ELF-1 (cell line): ENCODE measurements at places on chromosomes 7 and 10.
A peak's percentile ranks its signal among the peaks of the same experiment; 100 is the strongest.

DNA sequence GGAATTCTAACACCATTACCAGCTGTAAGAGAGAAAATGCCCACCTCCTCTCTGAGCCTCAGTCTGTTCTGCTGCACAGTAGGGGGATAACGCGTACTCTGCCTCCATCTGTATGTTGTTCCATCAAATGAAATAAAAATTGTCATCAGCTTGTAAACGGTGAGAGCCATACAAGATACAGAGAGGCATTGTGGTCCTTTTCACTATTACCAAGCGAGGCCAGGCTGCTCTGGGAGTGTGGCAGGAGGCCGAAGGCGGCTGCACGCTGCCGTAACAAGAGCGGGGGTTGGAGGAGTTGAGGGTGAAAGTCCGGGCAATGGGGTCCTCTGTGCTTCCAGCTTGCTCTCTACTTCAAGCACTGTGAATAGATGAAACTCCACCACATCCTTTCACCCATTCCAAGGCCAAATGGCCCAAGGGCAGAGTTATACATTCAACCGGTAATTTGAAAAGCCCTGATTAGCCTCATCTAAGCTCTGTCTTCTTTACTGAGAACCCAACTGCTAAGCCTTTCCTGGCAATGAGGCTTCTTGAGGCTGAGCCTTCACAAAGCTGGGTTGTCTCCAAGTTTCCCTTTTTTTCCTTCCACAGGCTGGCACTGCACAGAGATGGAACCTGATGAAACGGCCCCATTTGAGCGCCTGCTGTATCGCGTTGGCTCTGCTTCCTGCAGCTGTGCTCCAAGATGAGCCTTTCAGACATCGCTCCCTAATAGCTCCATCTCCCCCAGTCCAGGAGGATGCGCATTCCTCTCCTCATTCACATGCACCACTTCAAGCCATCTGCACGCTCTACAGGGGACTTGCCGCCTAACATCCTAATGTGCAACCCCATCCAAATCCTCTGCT lies 47.2 kb downstream of the PYROXD2 start:
- peak; percentile 31 for DNase-seq

- DNase-seq, result no peak
Measured at GRCh38 chr7:5701085-5701914, 80.2 kb downstream of the RNF216 start.

DNA sequence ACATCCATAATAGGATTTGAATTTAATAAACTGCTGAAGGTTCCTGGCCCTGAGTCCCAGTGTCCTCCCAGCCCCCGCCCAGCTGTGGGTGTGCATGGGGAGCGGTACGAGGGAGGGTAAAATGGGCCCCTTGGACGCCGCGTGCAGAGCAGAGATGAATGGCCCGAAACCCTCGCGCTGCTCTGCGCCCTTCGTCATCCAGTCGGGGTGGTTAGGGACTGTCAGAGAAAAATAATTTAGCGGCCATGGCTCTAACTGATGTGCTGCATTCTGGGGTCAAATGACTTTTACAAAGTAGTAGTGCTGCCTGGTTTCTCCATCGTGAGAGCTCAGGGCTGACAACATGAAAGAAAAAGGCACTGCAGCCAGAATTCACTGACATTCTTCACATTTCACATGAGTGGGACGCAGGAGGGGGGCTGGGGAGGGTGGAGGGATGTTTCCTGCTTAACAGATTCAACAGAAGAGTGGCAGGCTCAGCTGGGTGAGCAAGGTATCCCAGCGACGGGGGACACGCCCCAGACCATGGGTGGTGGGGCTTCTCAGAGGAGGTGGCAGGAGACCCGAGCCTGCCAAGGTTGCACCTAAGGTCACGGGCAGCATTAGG lies 304.5 kb downstream of the WDR37 start:
- DNase-seq, result peak; percentile 38

GRCh38 chr10:80131499-80131901 lies 1.0 kb upstream of the PLAC9 start:
- peak; percentile 58 for DNase-seq

- DNase-seq, result no peak
Measured at GRCh38 chr10:73881221-73881919, 7.0 kb upstream of the CAMK2G start.

- DNase-seq, result no peak
Measured at GRCh38 chr10:127123626-127124025, 72.8 kb downstream of the INSYN2A start.

DNA sequence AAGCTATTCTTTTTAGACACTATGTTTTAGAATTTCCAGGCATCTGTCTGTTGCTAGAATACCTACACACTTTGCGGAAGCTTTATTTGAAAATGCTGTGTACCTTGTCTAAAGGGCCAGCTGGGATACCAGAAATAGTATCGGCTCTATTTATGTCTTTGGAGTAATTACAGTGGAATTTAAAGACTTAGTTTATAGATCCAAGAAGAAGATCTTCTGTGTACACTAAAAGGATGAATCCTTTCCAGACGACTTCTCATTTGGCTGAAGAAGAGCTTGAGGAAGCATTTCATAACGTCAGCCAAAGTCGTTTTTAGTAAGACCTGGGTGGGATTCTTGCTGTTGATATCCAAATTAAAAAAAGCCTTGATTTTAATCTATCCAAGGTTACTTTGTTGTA lies 365.9 kb downstream of the INHBA start:
- no peak for DNase-seq

- DNase-seq, result no peak
Measured at GRCh38 chr10:128419466-128420019, 293.3 kb upstream of the MKI67 start.

DNA sequence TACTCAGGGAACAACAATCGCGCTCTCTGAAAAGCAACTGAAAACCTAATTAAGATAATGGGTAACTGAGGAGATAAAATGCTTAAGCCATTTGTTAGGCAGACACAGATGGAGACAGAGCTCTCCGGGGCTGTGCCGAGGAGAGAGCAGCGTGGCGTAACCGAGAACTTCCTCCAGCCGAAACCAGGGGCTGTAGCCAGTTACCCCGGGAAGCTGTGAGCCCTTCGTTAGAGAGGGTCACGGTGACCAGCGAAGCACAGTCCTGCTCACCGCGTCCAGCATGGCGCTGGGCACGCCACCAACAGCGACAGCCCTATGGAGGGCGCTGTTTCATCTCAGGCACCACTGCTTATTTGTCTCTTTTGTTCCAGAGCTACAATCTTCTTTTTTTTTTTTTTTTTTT lies 16.1 kb downstream of the PAPOLB start:
- DNase-seq, result peak; percentile 79

DNA sequence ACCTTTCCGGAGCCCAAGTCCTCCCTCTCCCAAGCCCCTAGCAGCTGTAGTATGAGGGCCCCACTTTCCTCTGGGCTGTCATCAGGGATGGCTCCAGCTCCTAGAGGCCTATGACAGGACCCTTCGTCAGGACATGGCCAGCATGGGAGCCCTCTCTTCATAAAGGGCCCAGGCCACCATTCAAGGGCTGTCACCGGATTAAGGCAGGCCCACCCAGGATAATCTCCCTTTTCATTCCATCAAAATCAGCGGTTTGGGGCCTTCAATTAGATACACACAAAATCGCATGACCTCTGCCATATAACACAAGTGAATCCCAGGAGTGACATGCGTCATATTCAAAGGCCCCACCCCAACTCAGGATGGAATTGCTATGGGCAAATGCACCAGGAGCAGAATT lies 12.2 kb upstream of the GDF10 start:
- no peak for DNase-seq

- no peak for DNase-seq
Measured at GRCh38 chr7:1232103-1232466, 587 bp upstream of the UNCX start.

DNA sequence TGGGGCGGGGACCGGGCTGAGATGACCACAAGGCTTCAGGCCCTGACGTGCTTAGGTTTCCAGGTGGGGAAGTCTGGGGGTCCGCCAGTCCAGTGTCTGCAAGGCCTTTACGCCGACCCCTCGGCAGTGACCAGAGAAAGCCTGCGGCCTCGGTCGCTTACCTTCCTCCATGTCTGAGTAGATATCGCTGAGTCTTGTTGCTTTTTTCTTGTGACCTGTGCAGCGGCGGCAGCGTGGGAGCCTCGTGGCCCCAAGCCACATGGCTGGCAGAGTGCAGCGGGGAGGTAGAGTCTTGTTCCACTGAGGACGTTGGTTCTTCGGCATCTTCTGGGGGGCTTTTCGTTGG lies 329 bp downstream of the NOLC1 start:
- DNase-seq, result no peak

DNA sequence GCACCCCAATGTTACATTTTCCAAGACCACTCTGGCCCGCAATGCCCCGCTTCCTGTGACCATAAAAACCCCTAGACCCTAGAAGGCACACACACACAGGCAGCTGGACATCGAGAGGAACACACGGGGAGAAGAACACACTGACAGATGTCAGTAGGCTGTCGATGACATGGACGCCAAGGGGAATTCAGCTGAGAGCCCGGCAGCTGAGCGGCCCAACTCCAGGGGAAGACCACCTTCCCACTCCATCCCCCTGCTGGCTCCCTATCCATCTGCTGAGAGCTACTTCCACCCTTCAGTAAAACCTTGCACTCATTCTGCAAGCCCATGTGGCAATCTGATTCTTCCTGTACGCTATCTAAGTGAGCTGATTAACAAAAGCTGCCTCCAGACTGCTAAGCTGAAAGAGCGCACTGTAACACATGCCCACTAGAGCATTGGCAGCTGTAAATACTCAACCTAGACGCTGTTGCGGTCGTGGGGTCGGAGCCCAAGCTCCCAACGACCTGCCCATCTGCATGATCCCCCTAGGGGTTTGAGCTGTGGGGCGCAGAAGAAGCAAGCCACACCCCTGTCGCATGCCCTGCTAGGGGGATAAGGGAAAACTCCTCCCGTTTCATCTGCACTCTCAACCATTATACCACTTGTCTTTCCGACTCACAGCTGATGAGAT lies 843.6 kb upstream of the POT1 start:
- peak; percentile 3 for DNase-seq

DNA sequence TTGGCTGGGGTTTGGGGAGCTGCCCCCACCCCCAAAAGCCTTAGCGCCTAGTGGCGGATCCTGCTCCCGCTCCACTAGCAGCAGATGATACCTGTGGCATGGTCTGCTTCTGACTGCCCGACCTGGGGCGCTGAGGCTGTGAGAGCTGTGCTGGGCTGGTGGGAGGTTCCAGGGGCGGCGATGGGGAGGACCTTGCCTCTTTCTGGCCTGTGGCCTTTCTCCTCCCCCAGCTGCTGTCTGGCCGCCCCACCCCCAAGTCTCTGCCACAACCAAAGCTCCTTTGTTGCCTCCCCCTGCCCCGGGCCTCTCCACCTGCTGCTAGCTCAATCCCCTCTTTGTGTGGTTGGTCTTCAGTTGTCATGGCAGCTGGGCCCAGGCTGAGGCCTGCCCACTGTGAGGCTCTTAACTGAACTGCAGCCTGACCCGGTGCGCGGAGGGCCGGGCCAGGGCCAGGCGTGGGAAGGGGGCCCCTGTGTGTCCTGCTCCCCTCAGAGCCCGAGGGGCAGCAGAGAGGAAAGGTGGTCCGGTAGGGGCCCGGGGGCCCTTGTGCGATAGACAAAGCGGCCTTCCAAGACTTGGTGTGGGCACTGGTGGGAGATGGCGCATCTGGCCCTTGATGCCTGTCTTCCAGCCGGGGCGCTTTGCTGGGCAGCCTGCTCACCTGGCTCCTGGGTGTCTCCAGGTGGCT lies 4.7 kb downstream of the ZNF775 start:
- DNase-seq, result peak; percentile 97

GRCh38 chr7:41628901-41629300 lies 74.0 kb downstream of the INHBA start:
- no peak for DNase-seq

DNA sequence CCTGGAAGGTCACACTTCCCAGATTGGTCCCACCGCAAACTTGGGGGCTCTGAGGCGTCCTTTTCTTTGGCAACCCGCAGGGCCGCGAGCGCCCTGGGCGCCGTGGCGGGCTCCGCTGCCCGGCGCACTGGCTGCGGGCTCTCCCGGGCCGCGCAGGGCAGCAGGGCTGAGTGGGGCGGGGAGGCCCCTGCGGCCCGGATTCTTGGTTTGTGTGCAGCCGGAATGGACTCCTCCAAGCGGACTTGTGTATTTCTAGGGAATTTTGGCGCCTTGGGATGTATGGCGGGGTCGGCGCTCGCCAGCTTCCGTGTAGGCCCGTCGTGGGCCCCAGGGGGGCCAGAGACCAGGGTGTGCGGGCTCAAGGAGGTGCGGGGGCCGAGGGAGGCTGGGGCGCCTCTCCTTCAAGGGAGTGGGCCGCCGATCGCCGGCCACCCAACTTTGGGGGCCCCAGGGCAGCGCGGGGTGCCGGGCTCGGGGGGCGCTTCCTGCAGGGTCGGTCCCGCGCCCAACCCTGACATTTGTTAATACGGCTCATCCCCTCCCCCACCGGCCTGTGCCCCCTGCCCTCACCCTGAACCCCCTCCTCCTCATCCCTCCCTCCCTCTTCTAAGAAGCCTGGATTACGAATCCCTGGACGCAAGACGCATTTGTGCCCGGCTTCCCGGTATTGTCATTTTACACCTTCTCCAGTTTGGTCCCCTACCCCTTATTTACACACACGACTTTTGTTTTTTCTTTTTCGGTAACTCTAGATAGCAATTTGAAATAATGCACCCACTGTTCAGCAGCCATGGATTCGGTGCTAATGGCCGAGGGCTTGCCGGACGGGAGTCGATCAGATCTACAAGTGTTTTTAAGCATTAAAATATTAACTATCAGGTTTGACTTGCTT lies 2.5 kb downstream of the TCF7L2 start:
- no peak for DNase-seq

DNA sequence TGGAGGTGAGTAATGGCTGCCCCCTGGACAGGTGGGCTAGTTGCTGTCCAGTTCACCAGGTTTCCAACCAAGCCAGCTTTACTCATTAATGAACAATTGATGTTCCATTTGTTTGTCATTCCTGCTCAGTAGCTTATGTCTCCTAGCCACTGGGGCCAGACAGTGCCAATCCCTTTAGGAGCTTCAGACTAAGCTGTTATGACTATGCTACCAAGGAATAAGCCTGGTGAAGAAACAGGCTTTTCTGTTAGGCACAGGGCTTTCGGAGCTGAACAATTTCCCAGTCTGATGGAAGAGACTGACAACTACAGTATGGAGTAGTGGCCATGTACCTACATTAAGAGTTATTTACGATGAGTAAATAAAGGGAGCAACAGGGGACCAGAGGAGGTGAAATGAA lies 2.1 kb upstream of the FMC1 start:
- DNase-seq, result no peak
